ENCODE measurements at places on chromosomes 3 and 15.

DNA sequence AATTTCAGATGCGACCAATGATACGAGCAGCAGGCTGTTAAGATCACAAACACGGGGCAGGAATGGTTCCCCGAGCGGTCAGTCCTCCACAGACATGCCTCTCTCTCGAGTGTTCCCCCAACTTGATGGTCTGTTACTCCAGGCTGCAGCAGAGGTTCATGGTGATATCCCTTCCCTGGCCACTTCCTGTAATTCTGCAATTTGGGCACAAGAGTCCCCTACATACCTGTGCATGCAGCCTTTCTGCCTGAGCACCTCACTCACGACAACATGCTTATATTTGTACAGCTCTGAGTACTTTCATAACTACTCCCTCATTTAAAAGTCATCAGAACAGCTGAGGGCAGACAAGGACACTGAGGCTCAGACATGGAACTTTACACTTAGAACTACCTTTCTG is 408.1 kb upstream of the NR2F2 start:
- DNase-seq = no peak

DNA sequence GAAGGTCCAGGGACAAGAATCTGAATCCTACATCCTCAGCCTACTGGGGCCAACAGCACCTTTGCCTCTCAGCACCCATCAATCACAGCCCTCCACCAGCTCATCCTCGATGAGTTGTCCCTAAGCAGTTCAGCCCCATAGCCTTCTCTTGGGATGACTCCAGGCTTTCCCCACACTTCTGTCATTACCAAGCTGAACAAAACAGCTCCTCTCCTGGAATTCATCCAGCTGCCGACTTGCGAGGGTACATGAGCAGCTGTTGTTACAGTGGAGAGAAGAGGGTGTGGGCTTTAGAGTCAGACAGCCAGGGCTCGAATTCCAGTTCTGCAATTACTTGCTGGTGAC is 69.0 kb upstream of the THBS1 start:
- DNase-seq = no peak

- no peak for DNase-seq
Measured at GRCh38 chr3:62586356-62586755, 213.0 kb upstream of the FEZF2 start.

DNA sequence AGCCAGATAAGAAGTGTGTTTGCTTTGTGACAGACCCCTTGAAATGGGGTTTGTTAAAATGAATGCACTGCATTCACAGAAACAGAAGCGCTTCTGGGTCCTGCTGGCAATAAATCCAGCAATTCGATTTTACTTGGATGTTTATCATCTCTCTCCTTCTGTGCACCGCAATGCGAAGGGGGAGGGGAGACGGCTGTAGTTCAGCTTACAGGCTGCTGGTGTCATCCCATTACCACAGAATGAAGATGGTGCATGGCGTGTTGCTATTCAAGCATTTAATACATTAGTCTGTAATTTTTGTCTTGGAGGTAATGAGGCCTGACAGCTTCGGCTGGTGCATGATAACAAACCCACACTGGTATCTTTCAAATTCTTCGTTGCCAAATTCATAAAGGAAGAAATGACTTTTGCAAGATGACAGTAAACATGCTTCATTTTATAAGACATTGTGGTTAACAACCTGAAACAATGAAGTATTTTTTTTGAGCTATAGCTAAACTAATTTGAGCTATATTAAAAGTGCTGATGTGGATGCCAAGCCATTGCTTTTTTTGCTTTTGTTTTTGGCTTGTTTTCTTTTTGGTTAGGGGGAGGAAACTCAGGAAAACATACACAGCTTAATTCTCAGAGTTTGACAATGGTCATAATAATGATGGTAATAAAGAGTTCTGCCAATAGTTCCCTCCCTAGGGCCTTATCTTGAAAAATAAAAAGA is 418.3 kb downstream of the OTOL1 start:
- DNase-seq = peak; percentile 59

DNA sequence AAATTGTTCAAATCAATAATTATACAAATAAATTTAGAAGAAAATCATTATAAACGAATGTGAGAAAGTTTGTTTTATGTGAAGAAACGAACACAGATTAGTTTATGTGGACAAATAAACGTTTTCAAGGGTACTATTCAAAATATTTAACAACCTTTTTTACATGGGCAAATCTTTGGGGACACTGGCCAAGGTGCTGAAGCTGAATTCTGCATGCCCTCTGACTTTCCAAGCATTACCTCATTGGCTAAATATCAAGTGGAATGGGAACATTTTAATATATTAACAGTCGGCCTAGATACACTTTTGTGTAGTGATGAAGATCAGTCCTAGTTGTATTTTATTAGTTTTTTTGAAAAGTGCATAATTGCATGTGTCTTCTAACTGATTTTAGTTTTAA is 636.4 kb upstream of the DPPA4 start:
- no peak for DNase-seq

- DNase-seq = peak; percentile 44
Measured at GRCh38 chr15:70936326-70936725, 43.7 kb downstream of the LRRC49 start.

DNA sequence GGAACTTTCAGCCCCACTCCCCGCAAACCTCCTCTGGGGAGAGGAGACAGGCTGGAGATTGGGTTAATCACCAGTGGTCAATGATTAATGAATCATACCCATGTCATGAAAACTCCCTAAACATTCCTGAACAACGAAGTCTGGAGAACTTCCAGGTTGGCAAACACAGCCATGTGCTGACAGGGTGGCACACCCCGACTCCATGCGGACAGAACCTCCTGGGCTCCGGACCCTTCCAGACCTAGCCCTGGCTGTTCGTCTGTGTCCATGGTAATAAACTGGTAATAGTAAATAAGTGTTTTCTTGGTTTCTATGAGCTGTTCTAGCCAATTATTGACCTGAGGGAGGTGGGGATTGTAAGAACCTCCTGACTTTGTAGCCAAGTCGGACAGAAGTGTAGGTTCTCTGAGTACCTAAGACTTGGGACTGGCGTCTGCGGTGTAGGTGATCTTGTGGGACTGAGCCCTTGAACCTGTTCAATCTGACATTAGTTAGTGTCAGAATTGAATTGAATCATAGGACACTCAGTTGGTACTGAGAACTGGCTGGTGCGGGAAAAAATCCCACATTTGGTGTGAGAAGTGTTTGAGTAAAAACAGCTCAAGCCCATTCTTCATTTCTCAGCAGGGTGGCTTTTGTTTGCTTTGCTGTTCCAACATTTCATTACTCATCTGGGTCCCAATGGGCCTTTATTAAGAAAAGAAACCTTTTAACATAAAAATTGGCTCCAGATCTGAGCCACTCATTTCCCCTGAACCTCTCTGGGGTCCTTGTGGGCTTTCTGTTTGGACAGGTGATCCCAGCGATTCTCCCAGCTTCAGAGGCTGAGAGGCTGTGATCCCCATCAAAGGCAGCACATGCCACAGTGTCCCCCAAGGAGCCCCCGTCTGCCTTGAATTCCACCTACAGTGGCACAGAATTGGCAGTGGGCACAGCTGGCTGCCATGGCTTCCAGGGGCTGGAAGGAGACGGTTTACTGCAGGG is 151.0 kb downstream of the TJP1 start:
- no peak for DNase-seq

DNA sequence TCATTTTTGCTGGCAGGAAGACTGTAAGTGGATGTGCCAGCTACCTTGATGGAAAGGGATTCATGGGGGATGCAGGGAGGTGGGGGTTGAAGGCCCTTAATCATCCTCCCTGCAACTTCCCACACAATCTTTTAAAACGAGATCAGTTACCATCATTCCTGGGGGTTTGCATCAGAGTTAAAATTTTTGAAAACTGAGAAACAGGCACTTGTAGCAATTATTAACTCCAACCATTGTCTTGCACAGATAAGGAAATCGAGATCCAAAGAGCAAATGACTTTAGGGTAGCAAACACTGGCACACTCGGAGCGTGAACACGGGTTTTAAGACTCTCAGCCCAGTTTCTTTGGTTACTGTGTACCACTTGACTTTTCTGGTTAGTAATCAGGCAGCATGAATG is 41.9 kb downstream of the GPD1L start:
- DNase-seq = no peak

GRCh38 chr15:70286113-70286806 is 188.5 kb upstream of the TLE3 start:
- no peak for DNase-seq

- no peak for DNase-seq
Measured at GRCh38 chr3:37764586-37764985, 97.1 kb upstream of the CTDSPL start.

DNA sequence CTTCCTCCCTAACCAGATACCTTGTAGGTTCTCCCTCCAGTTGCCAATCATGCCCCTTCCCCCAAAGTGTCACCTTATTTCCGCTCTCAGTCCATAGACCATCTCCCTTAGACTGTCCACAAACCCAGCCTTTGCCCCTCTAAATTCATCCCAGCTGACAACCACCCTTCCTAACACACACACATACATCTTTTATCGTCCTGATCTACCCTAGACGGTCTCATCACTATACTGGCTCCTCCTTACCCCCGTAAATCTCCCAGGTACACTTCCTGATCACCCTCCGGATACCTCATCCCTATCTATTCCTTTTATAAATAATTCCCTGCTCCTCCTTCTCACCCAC is 828 bp downstream of the THOC7 start:
- DNase-seq = no peak

DNA sequence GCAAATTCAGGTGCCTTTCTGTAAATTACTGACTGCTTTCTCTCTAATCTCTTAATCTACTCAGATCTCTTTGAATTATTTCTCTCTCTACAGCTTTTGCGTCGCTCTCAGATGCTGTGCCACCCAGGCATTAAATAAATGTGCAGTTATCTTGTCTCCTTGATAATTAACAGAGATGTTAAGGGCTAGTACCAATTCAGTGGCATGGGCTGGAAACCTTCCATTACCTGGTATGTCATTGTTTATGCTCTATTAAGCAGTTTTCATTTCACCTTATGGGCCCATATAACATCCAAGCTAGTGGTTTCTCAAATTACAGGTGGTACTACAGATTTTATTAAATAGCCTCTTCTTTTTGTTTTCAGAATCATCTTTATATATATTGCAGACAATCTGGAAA is 66.0 kb downstream of the PEX5L start:
- no peak for DNase-seq

GRCh38 chr3:156291272-156292123 is 171.1 kb downstream of the KCNAB1 start:
- peak; percentile 68 for DNase-seq

GRCh38 chr3:158659454-158660237 is 12.8 kb downstream of the LXN start:
- DNase-seq = peak; percentile 61

- DNase-seq = no peak
Measured at GRCh38 chr3:191094057-191094845, 104.8 kb upstream of the OSTN start.

- DNase-seq = no peak
Measured at GRCh38 chr3:44330444-44330843, 8.1 kb upstream of the TCAIM start.

GRCh38 chr3:151923901-151924300 is 50.5 kb downstream of the SUCNR1 start:
- DNase-seq = no peak

DNA sequence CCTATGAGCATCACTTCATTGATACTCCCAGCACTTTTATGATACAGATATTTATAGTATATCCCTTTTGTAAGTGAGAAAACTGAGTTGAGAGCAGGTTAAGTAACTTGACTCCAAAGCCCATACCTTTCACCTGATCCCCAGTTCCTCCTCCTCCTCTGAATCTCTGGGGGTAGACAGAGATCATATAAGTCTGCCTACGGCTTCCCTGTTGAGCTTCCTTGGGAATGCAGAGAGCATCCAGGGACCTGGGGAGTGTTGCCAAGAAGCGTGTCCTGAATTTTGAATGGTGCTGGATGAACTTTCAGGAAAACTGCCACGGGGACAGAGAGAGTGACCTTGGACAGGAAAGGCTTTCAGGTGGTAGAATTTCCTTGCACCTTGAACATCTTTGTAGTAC is 268.5 kb downstream of the LRTM1 start:
- no peak for DNase-seq

DNA sequence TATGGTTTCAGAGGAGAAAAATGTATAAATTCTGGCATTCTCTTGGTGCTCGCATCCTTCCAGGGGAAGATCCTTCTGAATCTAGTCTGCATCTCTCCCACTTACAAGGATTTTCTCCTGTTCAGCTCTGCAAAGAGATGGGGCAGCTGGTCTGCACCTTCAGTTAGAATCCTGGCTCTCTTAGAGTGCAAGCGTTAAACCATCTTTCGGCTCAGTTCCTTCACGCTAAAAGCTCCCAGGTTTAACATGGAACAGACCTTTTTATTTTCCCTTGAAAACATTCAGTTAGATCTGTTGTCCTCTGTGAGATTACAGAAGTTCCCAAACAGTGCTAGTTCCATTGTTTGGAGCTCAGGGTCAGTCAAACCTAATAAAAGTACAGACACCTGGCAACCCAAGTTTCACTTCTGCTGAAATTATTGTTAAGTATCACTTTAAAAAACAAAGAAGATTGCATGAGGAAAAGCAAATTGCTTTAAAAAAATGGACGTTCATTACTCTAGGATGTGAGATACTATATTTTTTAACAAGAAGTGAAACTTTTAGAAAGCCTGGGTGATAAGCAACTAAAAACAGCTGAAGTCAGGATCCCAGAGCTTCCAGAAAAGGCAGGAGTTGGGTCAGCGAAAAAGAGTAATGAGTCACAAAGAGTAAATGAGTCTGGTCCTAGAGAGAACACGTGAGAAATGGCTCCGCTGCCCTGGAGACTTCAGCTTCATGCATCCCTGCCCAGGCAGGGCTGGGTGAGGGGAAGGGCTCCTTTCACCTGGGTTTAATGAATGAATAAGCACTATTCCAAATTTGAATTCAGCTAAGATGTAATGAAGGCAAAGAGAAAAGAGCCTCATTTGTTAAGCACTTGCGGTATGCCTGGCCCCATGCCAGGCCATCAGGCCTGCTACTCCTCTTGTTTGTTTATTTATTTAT is 63.3 kb downstream of the ABTB1 start:
- no peak for DNase-seq

DNA sequence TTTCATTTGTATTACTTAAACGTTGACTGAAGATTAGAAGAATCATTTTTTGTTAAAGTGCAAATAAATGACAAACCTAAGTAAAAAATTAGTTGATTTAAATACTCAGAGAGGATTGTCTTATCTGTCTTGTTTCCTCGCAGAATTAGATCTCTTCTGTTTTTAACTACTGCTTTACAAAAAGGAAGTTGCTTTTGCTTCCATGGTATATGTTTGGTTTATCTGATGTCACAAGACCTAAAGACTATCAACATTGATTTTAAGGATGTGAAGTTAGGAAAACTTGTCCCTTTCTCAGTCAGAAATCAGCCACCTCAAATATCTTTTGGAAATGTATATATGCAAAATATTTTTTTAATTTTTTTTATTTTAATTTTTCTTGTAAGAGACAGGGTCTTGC is 28.7 kb downstream of the GPR171 start:
- DNase-seq = no peak

- no peak for DNase-seq
Measured at GRCh38 chr3:30662836-30663235, 56.4 kb downstream of the TGFBR2 start.

Measured in SK-N-SH (cell line).